NCI-H1417 treated with DMSO at 0.1 percent for 48 hours (cell line): ENCODE measurements at places on chromosomes 16 and 17.
A peak's percentile ranks its signal among the peaks of the same experiment; 100 is the strongest.

GRCh38 chr16:13029786-13030185, 128.4 kb downstream of the SHISA9 start:
- peak; percentile 14 for DNase-seq

DNA sequence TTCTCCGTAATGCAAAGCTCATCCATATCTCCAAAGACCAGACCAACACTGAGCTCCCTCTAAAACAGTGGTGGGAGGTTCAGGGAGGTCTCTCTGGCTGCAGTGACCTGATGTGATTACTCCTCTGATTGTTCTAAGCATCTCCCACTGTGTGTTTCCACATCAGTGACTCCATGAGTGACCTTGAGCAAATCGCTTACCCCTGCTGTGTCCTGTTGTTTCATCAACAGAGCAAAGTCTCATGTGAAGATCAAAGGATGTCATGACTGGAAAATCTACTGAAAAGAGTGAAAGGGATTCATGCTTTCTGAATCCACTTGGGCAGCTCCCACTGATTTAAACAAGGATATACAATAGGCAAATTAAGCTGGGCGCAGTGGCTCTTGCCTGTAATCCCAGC, 352.9 kb downstream of the TMEM114 start:
- no peak for DNase-seq

DNA sequence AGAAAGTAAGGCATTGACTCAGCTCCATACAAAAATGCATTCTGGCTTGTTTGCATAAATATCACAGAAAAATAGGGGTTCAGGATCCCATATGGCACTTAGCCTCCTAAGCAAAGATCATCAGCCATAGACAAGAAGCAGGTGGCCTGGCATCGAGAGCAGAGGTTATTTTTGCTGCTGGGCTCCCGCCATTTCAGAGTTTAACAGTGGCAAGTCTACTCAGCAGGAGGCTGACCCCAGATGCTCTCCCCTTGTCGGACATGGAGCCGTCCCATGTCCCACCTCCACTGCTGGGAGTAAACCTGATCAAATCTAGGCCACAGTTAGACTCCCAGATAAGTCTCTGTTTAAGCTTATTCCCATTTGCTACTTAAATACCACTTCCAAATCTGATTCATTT, 269.1 kb downstream of the FTO start:
- no peak for DNase-seq

GRCh38 chr16:2749936-2750335, 2.5 kb upstream of the SRRM2 start:
- DNase-seq = no peak

GRCh38 chr17:67503739-67504138, 126.7 kb downstream of the PITPNC1 start:
- no peak for DNase-seq

DNA sequence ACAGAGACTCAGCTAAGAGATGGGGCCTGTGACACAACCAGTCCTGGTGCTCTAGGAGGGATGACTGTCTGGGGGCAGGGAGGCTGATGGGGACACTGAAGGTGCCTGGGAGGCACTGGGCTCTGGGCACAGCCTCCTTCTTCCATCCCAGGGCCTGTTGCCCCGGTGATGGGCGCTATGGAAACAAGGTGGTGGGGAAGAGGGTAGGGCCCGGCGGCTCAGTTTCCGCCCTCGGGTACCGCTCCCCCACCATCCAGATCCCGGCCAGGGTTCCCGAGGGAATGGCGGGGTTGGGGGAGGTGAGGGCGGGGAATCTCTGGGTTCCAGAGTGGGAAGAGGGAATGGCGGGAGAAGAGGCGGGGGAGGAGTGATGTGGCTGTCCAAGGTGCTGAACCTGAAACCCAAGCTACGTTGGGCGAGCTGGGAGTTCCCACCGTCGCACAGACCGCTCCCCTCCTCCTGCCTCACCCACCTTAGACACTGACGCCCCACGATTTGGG, 981 bp downstream of the KCNH4 start:
- no peak for DNase-seq

- no peak for DNase-seq
Observed at GRCh38 chr17:7440113-7440833, 961 bp downstream of the FGF11 start.

DNA sequence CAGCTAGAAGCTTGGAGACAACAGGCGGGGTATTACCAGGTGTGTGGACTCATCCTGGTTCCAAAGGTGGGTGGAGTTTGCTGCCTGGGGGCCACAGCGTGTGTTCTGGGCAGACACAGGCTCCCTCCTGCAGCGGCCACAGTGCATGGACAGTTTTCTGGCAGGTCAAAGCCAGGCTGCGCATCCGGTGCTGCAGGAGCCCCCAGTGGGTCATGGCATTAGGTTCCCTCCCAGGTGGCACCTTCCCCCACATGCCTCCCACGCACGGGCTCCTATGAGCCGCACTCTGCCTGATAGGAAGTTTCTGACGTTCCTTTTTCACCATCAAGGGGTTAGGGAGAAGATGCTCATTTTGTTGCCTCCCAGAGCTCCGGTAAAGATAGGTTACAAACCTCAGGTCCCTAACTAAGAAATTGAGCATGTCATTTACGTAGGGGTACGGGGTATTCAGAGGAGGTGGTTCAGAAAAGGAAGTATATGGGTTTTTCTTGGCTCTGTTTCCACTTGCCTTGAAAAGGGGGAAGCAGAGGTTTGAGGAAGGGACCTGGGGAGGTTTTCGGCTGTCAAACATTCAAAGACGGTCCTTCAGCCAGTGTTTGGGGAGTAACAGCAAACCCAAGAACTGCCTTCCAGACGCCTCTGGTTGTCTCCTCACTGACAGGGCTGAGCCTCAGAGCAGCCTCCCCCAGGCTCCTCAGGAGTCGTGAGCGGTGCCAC, 32.7 kb upstream of the NAT9 start:
- DNase-seq = no peak

DNA sequence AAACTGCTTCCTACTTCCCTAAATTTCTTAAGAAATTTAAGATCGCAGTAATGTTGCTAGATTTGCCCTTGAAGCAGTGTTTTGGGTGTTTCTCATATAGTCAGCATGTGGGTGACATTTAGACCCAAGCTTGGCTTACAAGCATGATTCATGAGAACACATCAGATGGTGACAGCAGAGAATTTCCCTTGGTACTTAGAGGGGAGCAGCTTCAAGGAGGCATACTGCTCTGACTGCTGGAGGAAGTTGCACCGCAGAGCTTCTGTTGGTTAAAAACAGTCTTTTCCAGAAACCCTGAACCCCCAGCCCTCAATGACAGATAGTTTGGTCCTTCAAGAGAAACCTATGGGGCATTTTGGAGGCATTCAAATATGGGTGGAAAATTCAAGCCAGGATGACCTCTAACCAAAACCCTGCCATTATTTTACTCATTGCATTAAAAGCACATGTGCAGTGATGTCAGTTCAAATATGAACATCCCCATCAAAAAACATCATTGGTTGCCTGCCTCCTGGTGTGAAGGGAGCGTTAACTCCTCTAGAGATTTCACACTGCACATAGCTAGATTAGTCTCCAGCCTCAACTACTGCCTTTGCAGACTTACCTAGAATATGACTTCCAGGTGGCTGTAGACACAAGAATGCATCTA, 201.5 kb upstream of the CACNG5 start:
- DNase-seq = no peak

DNA sequence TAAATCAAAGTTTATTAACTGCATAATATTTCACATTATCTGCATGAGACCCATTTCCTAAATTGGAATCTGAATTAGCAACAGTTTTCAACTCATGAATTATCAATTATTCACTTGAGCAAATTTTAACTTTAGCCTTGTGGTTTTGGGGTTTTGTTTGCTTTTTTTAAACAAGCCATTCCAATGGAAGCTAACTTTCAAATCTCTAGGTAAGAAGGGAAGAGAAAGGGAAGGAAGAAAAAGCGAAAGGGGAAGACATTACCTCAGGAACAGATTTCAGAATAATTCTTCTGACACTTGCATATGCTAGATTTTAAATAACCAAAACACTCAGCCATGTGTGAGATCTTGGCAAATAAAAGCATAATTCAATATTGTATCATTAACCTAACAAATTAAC, 102.7 kb downstream of the CA4 start:
- no peak for DNase-seq

- DNase-seq = no peak
Observed at GRCh38 chr17:71649941-71650350, 470.9 kb upstream of the SOX9 start.

DNA sequence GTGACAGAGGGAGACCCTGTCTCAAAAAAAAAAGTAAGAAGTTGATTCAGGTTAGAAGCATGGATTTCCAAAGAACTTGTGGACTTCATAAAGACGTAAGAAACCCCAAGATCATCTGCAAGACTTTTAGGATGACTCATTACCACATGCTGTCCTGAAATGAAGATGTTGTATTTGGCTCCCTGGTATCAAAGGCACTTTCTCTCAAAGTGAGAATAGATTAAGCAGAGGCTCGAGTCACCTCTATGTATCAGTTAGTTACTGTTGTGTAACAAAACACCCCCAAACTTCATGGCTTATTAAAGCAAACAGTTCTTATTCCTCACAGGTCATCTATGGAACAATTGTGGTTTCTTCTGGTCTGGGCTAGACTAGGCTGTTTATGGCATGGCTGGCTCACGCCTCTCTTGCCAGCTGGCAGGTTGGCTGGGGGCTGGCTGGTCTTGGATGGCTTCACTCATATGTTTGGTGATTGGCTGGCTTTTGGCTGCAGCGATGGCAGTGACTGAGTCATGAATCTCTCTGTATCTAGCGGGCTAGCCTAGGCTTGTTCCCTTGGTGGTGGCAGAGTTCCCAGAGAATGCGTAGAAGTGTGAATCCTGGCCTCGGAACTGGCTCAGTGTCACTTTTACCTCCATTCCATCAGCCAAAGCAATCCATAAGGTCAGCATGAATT, 60.4 kb upstream of the MSI2 start:
- DNase-seq = no peak

- DNase-seq = no peak
Observed at GRCh38 chr16:90083139-90083538, 6.0 kb upstream of the PRDM7 start.

DNA sequence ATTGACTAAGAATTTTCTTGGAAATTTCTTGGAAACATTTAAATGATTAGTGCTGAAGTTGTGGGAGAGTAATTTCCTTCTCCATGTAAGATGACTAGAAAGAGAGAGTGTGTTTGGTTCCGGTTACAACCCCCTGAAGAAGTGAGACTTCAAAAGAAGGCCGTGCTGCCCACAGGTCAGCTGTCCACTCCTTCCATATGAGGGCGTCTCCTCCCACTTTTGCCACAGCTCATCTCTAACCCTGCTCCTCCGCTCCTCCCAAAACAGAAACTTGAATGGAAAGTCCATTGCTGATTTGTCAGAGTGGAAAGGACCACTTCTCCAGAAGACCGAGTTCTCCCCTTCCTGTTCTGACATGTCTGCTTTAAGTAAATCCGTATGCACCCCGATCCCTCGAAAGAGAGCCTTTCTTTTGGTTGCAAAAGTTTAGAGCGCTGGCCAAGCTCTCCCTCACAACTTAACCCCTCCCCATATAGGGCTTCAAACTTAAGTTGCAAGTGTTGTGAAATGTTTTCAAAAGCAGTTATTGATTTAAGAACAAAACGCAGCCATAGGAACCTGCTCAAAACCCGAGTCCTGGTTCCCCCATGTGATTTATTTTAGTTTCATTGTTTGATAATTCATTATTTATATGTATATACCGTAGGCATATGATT, 129.5 kb downstream of the SOCS1 start:
- no peak for DNase-seq

DNA sequence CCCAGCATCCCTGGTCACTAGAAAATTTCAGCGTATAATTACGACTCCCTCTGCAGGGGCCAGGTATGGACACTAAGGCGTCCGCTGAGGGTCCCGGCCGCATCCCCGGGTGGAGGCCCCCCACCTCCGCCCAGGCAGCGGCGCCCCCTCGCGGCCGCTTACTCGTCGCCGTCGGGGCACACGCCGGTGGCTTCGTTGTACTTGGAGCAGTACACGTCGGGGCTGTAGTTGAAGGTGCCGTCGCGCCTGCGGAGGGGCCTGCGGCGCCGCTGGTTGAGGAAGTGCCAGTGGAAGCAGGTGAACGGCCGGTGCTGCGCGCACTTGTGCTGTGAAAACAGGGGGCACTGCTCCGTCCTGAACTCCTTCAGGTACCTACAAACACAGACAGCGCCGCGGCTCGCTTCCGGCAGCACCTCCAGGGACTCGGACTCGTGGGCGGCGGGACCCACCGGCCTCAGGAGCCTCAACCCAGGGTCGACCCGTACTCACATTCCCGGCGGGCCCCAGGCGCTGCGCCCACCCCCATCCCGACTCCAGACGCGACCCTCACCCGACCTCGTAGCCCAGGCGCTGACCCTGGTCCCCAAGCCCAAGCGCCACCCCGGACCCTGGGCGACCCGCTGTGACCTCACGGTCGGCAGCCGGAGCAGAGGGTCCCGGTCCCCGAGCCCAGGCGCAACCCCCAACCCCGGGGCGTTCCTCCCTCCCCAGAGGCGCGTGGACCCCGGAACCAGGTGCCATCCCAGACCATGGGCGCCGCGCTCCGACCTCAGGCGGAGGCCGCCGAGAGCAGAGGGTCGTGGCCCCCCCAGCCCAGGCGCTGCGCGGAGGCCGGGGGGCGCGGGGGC, 596 bp downstream of the UNKL start:
- DNase-seq = no peak

- DNase-seq = no peak
Observed at GRCh38 chr16:81313701-81314602, 810 bp upstream of the GAN start.

DNA sequence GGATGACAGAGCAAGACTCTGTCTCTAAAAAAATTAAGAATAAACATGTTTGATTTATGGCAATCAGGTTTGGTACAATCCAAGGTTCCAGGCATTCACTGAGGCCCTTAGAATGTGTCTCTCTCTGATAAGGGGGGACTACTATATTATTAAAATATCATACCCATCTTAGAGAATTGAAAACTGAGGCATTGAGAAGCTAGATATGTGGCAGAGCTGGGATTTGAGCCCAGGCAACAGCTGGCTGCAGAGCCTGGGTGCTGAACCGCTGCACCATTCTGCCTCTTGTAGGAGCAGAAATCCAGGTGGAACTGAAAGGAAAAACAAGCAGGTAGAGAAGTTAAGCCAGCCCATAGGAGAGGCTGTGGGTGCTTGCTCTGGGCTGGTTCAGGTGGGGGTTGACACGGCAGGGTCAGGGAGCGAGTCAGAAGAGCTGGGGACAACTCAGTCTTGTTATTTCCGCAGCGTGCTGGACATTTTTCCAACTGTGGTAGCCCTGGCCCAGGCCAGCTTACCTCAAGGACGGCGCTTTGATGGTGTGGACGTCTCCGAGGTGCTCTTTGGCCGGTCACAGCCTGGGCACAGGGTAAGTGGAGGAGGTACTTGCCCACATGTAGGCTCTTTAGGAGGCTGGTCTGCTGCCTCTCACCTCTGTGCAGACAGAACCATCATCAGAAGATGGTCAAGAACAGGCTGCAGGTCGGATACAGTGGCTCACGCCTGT, 62.5 kb downstream of the WIPI1 start:
- DNase-seq = no peak
